IPS DF 6.9 (cell line): ENCODE measurements at places on chromosomes 5 and 9.

DNA sequence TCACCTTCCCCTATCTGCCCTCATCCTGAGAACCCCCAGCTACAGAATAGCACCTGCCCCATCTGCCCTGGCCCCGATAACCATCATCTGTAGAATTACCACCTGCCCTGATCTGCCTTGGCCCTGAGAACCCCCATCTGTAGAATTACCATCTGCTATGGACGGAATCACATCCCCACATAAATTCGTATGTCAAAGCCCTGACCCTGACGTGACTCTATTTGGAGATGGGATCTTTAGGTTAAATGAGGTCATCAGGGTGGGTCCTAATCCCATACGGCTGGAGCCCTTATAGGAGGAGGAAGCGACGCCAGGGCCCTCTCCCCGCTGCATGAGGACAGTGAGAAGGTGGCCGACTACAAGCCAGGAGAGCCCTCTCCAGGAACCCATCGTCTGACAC lies 32.6 kb downstream of the SARDH start:
- no peaks in the 10 kb centered on the region for H3K27me3 ChIP-seq
- H3K27ac ChIP-seq = no peak overlapping the region
- no peak for DNase-seq
- peaks cover 5% of the 10 kb centered on the region; the same call in 1 of the 2 replicates for H3K4me1 ChIP-seq
- no peaks in the 10 kb centered on the region for H3K36me3 ChIP-seq

DNA sequence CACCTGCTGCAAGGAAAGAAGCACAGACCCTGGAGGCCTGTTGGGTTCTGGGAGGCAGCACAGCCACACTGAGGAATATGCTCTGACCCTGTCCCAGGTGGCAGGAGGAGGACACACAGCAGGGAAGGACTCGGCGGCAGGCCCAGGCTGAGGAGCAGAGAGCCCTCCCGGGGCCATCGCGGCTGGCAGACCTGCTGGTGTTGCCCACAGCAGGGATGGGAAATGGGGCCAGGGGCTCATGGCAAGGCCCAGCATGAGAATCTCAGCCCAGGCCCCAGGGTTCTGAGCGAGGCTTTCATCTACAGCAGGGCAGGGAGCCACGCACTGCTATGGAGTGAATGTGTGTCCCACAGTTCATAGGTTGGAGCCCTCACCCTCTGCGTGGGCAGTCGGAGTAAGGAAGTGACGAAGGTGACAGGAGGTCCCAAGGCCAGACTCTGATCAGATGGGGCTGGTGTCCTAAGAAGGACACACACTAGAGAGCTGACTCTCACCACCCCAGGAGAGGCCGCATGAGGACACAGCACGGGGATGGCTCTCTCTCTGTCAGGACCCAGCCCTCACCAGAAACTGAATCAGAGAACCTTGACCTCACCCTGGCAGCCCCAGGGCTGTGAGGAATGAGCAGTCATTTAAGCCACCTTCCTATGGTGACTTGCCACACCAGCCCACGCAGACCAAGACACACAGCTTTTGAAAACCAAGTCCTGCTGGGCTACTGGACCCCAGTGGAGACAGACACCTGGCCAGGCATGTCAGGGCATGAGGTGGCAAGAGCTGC lies 10.3 kb upstream of the GPSM1 start:
- no peak overlapping the region for H3K4me3 ChIP-seq
- DNase-seq = no peak
- H3K27ac ChIP-seq = no peak overlapping the region

DNA sequence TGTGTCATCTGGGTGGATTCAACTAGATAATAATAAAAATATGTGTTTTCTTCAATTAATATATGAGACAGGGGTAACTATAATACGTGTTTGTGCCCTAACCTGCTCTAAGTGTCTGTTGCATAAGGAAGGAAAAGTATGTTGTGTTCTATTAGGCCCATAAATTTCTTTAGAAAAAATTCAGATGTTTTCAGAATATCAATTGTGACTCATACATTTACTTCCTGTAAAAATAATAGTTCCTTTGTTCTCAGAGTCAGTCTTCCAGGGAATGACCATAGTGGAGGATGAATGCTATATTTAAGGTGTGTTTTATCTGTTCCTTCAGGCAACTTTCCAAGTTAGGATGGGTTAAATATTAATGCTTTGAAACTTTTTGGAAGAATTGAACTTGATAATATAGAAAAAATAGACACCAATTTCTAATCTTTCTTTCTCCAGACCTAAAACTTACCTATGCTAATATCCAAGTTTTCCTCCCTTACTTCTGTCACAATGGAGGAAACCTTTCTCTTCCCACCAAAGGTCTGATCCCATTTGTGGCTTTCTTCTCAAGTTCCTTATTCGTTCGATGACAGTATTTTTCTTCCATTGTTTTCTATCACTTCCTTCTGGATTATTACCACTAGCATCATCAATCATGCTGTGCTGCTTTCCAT lies 49.9 kb downstream of the ISL1 start:
- H3K4me1 ChIP-seq = no peaks in the 10 kb centered on the region
- H3K27ac ChIP-seq = no peak overlapping the region
- H3K4me3 ChIP-seq = no peak overlapping the region
- H3K36me3 ChIP-seq = no peaks in the 10 kb centered on the region

- H3K27ac ChIP-seq = no peak overlapping the region
- H3K4me3 ChIP-seq = no peak overlapping the region
- no peaks in the 10 kb centered on the region for H3K4me1 ChIP-seq
Measured at GRCh38 chr9:82424599-82425120, 436.1 kb downstream of the SPATA31D1 start.

DNA sequence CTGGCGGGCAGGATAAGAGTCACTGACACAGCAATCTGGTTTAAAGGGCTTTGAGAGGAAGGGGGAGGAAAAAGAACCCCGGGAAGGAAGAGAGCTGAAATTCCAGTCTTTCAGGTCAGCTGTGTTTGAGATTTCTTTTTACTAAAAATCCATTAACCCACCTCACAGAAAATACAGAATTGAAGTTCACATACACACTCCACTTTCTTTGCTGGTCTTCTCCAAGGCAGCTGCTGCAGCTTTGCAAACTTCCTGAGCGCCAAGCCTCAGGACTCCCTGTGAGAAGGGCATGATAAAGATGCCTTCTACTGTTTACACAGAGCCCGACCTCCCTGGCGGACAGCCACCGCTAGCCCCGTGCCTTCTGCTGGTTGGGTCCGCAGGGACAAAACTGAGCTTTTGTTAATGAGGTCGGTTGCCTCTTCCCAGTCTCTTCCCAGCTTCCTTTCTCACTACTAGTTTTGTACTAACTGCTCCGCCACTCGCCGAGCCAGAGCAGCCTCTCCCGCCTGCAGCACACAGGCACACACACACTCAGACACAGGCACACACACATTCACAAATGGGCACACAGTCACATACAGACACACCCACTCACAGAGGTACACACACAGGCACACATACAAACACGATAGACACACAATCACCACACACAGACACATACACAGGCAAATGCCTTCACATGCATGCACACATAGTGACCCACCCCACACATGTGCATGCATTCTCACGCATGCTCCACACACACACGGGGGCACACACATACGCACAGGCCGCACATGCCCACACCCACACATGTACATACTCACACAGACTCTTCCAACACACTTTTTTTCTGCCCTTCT lies at the start of gene FREM1:
FREM1 (minus strand) TSS at position 468 of the 845 bp plus-strand sequence. CDS start 41,451 bp downstream, outside the sequence.
- H3K4me1 ChIP-seq = peaks cover 3% of the 10 kb centered on the region; the same call in 1 of the 2 replicates
- no peak within 1 kb of the TSS for H3K27ac ChIP-seq
- no peak for DNase-seq
- no peaks in the 10 kb centered on the region for H3K27me3 ChIP-seq

DNA sequence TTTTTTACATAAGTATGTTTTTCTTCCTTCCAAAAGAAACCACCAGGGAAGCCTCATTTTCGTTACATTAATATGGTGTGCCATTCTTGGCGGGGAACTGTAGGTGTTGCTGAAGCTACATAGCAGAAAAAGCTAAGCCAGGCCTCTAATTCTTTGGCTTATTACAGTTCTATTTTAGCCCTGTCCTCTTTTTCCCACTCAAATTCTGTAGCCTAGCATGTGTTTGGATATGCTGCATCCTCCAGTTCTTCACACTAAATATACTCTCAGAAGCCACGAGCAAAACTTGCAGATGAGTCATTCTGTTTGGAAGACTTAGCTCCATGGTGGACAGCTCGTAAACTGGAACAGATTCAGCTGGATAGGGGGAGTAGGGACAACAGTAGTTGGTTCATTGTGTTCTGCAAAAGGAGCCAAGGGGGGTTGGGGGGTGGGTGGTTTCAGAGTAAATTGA lies 369.4 kb downstream of the TMEM161B start:
- H3K27me3 ChIP-seq = no peaks in the 10 kb centered on the region
- H3K27ac ChIP-seq = no peak overlapping the region
- H3K4me1 ChIP-seq = no peaks in the 10 kb centered on the region
- H3K4me3 ChIP-seq = no peak overlapping the region
- no peak for DNase-seq
- H3K36me3 ChIP-seq = no peaks in the 10 kb centered on the region

GRCh38 chr5:124746916-124747790 lies 714 bp upstream of the ZNF608 start:
- H3K4me3 ChIP-seq = peak overlapping the region; percentile 84; the same call in 1 of the 2 replicates
- H3K27me3 ChIP-seq = no peaks in the 10 kb centered on the region
- peak; percentile 92 for DNase-seq
- no peaks in the 10 kb centered on the region for H3K36me3 ChIP-seq

DNA sequence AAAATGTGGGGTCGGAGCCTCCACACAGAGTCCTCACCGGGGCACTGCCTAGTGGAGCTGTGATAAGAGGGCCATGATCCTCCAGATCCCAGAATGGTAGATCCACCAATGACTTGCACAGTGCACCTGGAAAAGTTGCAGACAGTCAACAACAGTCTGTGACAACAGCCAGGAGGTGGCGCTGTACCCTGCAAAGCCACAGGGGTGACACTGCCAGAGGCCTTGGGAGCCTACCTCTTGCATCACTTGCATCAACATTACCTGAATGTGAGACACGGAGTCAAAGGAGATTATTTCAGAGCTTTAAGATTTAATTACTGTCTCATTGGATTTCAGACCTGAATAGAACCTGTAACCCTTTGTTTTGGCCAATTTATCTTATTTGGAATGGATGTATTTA lies 614.1 kb upstream of the CDH9 start:
- H3K27me3 ChIP-seq = no peaks in the 10 kb centered on the region
- H3K27ac ChIP-seq = no peak overlapping the region
- H3K4me3 ChIP-seq = no peak overlapping the region
- H3K4me1 ChIP-seq = no peaks in the 10 kb centered on the region
- DNase-seq = peak; percentile 39

- H3K27ac ChIP-seq = no peak overlapping the region
- H3K27me3 ChIP-seq = no peaks in the 10 kb centered on the region
- peaks cover 24% of the 10 kb centered on the region; the same call in 1 of the 2 replicates for H3K36me3 ChIP-seq
- DNase-seq = no peak
- H3K4me1 ChIP-seq = no peaks in the 10 kb centered on the region
Measured at GRCh38 chr9:37503736-37504135, 18.0 kb downstream of the POLR1E start.

DNA sequence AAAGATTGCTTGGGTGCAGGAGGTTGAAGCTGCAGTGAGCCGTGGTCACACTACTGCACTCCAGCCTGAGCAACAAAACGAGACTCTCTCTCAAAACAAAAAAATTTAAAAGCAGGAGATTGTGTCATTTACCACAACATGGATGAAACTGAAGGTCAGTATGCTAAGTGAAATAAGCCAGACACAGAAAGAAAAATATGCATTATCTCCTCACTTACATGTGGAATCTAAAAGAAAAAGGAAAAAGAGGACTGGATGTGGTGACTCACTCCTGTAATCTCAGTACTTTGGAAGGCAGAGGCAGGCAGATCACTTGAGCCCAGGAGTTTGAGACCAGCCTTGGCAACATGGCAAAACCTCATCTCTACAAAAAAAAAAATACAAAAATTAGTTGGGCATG lies 146.8 kb upstream of the DAPK1 start:
- no peaks in the 10 kb centered on the region for H3K4me1 ChIP-seq
- H3K27ac ChIP-seq = no peak overlapping the region
- DNase-seq = no peak
- H3K27me3 ChIP-seq = no peaks in the 10 kb centered on the region
- no peak overlapping the region for H3K4me3 ChIP-seq

DNA sequence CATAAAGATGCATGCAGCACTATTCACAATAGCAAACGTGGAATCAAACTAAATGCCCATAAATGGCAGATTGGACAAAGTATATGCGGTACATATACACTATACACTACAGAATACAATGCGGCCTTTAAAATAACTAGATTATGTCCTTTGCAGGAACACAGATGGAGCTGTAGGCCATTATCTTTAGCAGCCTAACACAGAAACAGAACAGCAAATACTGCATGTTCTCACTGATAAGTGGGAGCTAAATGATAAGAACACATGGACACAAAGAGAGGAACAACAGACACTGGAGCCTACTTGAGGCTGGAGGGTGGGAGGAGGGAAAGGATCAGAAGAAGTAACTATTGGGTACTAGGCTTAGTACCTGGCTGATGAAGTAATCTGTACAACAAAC lies 758.2 kb downstream of the TLE1 start:
- H3K27me3 ChIP-seq = no peaks in the 10 kb centered on the region
- H3K4me1 ChIP-seq = no peaks in the 10 kb centered on the region
- no peaks in the 10 kb centered on the region for H3K36me3 ChIP-seq

DNA sequence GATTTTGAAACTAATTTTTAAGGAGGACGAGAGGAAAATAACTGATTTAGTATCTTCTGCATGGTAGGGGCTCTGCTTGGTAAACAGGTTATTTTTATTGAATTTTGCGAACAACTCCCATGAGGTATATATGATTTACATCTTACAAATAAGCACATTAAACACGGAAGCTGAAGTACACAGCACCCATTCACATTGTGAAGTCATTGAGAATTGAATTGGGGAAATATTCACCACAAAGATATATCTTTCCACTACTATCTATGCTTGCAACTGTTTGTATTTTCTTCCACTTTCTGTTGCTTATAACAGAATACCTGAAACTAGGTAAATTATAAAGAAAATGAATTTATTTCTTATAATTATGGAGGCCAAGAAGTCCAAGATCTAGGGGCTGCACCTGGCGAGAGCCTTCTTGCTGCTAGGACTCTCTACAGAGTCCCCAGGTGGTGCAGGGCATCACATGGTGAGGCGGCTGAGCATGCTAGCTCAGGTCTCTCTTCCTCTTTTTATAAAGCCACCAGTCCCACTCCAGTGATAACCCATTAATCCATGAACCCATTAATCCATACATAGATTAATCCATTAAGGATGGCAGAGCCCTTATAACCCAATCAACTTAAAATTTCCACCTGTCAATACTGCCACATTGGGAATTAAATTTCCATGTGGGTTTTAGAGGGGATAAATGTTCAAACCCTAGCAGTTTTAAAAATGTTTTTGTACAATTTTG lies 79.0 kb upstream of the ZNF608 start:
- no peaks in the 10 kb centered on the region for H3K36me3 ChIP-seq
- no peaks in the 10 kb centered on the region for H3K27me3 ChIP-seq
- no peak for DNase-seq
- no peak overlapping the region for H3K4me3 ChIP-seq
- H3K27ac ChIP-seq = no peak overlapping the region
- no peaks in the 10 kb centered on the region for H3K4me1 ChIP-seq

- H3K4me1 ChIP-seq = no peaks in the 10 kb centered on the region
- no peak overlapping the region for H3K4me3 ChIP-seq
- no peak overlapping the region for H3K27ac ChIP-seq
- no peaks in the 10 kb centered on the region for H3K27me3 ChIP-seq
Measured at GRCh38 chr9:96241391-96241809, 60.6 kb downstream of the HSD17B3 start.
